Kasumi-1 (cell line): ENCODE measurements at places on chromosomes 7 and 10.

- no peak for DNase-seq
Measured at GRCh38 chr10:78207216-78207615, 173.6 kb downstream of the RPS24 start.

- no peak for DNase-seq
Measured at GRCh38 chr10:65559369-65559768, 1366.5 kb upstream of the LRRTM3 start.

DNA sequence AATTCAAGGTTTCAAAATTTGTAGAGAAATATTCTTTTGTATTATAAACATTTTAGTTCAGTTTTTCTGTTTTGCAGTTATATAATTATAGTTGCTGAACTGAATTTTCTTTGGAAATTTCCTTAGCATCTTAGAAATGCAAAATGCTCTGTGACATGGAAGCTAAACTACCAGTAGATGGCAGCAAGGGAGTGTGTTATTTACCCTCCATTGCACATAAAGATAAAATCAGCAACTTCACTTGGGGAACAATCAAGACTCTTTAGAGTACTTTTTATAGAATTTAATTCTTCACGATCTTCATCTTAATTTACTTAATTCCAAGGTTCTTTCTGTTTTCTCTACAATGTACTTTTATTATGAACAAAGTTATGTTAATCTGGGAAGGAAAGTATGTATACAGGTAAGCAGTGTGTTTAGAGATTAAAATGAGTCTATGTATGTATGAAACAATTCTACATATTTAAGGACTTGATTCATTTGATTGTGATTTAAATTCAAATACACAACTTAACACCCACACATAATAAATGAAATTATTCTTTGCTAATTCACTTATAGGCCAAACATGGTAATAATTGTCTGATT is 404.2 kb downstream of the THSD7A start:
- DNase-seq = peak; percentile 30

DNA sequence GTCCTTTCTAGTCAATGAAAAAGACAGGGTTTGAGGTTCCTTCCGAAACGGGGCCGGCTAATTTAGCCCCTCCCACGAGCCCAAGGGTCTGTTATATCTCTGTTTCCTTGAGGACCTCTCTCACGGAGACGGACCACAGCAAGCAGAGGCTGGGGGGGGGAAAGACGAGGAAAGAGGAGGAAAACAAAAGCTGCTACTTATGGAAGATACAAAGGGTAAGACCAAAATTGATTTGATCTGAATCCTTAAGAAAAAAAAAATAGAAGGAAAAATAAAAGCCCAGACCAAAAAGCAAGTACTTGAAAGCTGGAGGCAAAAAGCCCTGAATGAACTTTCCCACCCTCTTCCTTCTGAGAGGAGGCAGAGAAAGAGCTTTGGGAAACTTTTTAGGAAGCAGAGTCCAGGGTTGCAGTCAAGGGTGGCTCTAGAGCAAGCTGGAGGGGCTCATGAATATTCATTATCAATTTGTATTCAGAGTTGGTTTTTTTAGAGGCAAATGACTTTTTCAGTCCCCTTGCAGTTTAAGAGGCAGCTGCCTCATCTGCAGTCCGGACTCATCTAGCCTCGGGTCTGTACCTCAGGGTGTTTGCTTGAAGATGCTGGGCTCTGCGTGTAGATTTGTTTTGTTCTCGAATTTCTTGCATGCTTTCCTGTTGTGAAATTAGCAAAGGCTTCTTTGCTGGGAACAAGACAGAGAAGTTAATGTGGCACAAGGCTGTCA is at the start of gene ENTPD1:
ENTPD1 (plus strand) TSS at position 123 of the 721 bp plus-strand sequence; CDS start at position 200, 77 bp downstream.
- DNase-seq = peak; percentile 86

DNA sequence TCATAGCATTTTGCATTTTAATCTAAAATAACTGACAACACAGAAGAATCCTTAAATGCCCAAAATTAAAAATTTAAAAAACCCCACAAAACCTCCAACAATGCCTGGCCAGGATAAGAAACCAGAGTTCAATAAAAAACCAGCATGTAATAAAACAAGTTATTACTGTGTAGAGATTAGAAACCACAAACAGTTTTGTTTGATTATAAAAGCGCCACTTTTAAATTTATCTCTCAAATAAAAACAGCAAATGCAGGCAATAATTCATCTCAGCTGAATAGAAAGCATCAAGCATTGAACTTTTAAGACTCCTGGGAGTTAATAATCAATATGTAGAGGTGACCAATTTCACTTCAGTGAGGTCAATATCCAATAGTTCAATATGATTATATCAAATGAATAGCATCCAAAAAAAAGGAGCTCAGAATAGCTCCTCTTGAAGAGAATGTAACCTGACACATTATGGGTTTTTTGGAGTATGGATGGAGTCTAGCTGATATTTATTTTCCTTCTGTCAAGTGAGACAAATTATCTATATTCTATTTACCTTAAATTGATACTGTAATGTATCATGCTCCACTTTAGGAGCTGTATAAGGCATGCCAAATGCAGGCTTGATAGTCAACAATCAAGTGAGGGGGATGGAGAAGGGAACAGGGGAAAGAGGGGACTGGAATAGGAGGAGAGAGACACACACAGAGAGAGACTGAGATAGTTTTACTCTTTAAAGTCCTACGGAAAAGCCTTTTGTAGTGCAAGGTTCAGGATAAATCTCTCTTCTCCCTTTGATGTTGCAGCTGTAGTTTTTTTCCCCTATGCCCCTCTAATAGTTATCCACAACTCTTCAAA is 130.9 kb downstream of the RSU1 start:
- no peak for DNase-seq

DNA sequence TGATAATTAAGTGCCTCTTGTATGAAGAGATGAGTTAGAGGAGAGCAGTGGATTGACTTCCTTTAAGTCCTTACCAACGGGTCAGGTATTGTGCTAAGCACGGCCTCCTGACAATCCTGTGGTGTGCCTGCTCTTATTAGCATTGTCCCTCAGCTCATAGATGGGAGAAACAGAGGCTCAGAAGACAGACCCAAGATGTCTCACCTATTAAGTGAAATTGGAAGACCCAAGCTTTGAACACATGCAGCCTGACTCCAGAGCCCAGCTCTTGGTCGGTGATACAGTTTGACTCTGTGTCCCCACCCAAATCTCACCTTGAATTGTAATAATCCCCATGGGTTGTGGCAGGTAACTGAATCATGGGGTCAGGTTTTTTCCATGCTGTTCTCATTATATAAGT is 53.8 kb downstream of the CCDC3 start:
- no peak for DNase-seq

GRCh38 chr7:117836-118614 is 74.3 kb upstream of the FAM20C start:
- no peak for DNase-seq

DNA sequence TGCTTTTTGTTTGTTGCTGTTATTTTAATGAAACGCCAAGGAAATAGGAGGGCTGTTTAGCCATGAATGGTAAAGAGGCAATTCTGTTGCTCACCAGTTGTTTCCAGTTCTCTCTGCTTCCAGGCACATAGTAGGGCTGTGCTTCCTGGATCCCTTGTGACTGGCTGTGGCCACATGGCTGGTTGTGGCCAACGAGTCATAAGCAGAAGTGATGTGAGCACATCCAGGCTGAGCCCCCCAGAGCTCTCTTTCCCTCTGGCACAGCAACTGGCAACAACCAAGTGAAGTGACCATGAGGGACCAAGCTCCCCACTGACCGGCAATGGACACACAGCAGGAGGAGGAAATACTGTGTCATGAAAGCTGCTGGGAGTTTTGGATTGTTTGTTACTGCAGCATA is 10.3 kb downstream of the GRID1 start:
- DNase-seq = peak; percentile 20

DNA sequence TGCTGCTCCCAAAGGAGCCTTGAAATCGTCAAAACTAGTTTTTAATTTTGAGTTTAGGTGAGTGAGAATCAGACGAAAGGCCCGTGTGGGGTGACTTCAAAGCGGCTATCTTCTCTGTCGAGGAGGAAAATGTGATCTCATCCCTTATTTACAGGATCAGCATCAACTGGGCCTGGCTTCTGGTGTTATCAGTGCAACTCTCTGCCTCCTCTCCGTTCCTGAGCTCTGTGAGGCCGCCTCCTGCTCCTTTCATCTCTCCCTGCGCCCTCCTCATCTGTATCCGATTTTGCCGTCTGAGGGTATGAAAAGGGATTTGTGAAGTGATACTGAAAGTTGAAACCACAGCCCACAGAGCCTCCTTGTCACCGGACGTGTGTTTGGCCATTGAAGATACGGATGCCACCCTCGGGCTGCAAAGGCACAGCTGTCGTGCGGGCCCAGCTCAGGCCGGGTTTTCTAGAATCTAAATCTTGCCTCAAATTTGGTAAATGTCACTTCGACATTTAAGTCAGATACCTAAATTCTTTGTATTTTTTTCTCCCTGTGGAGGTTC is 408.7 kb upstream of the ADARB2 start:
- DNase-seq = no peak

GRCh38 chr7:1973321-1974251 is 259.2 kb downstream of the MAD1L1 start:
- DNase-seq = no peak

DNA sequence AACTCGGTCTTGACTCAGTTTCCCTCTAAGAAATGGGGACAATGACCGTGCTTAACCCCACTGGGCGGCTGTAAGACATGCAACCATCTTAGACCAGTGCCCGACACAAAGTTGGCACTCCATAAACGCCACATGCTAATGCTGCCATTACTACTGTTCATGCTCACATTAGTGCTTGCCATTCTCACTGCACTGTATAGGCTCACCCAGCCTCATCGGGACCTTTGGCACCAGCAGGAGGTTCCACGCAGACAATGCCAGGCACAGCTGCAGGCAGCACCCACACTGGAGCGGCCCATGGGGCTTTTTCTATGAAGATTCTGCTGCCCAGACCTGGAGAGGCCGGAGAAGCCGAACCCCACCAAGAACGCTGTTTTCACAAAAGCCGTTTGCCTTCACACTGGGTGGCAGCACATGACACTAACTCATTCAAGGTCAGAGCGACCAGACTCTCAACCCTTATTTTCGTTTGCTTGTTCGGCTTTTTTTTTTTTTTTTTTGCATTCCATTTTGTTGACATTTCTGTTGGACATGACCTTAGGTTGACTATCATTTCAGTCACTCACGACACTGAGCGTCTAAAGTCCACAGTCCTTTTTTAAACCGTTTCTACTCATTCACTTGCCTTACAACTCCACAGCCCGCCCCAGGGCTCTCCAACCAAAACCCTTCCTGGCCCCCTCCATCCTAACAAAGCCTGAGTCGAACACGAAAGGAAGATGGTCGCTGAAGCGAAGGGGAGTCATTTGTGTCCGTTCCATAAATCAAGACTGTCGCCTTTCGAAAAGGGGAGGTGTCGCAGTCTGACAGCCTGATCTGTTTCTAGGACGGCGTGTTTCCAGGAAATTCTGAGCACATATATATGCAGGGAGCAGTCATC is 124.4 kb upstream of the RNF32 start:
- DNase-seq = no peak
